ENCODE measurements at places on chromosomes 6 and 20. TPM values are rescaled to one million over a fixed set of nuclear protein-coding genes. Genes with fewer than 3 reads are reported as not detected.

GRCh38 chr20:46551522-46552381, 1.3 kb upstream of the OCSTAMP start:
- no peak for DNase-seq

- no peak for DNase-seq
These were observed 15.5 kb upstream of the CLDN20 start for GRCh38 chr6:155248008-155249001.

DNA sequence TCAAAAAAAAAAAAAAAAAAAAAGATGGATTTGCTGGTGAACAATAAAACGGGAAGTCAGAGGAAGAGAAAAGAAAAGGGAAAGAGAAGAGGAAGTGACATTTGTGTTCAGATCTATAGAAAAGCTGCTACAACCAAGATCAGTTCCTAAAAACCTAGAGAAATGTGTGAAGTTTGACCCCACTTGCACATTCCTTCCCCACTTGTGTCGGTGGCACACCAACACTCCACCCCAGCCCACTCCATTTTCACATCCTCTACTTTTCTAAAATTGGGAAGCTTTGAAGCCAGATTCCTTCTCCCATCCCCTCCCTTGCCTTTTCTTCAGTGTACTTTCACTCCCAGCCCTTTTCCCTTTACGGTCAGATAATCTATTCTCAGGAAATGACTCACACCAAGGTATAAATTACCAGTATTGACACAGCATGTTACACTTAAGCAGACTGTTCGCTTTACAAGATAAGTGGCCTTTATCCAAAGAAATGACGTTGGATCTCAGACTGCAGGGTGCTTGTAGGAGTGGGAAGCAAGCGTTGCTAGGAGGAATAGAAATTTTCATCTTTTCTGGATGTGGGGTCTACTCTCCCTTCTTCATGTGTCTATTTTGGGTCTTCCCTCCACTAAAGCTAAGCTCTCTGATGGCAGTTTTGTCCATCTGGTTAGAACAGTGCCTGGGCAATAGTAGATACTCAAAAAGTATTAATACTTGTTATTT, 92.5 kb upstream of the ADGRF1 start:
- DNase-seq = no peak

DNA sequence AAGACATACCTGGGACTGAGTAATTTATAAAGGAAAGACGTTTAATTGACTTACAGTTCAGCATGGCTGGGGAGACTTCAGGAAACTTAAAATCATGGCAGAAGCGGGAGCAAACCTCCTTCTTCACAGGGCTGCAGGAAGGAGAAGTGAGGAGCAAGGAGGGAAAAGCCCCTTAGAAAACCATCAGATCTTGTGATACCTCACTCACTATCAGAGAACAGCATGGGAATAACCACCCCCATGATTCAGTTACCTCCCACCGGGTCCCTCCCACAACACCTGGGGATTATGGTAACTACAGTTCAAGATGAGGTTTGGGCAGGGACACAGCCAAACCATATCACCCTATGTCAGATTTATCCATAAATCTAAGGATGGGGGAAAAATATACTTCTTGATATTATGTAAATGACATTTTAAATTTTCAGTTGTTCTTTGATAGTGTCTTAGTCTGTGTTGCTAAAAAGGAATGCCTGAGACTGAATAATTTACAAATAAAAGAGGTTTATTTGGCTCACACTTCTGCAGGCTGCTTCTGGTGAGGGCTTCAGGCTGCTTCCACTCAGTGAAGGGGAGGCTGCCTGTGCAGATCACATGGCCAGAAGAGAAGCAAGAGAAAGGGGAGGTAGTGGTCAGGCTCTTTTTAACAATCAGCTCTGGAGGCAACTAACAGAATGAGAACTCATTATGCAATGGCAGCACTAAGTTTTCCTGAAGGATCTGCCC, 1.2 kb upstream of the MCM9 start:
- DNase-seq = no peak

Gene ARMC2
- total RNA-seq = 12.5 TPM

GRCh38 chr6:169738976-169739529, 12.3 kb downstream of the DYNLT2 start:
- no peak for DNase-seq

Gene OR2B6
- not detected for total RNA-seq

Gene HCRTR2
- not detected for total RNA-seq

DNA sequence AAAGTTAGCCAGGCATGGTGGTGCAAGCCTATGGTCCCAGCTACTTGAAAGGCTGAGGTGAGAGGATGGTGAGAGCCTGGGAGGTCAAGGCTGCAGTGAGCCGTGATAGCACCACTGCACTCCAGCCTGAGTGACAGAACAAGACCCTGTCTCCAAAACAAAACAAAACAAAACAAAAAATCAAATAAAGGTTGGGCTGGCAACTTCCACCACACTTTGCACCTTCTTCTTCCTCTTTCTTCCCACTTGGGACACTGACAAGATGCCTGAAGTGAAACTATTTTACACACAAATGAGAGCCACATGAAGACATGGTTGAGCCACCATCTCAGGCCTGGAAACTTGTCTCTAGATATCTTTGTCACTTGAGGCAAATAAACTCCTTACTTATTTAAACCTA, 53.8 kb upstream of the CCDC28A start:
- no peak for DNase-seq

Gene WFDC12
- total RNA-seq = not detected

DNA sequence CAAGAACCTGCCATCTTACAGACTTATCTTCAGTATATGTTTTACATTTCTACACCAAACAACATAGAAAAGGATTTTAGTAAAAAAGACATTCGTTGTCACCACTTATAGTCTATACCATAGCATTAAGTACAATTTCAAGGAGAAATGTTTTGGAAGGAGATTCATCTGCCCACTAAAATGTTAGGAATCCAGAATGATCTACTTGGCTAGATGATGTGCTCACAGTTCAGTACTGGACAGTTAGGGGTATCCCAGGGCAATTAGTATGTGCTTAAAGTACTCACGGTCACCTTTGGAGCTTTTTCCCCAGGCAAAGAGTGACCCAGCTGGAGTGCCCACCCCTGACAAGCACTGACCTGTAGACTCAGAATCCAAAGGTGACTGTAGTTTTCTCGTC, 222.9 kb downstream of the SLC24A3 start:
- DNase-seq = no peak

- no peak for DNase-seq
These were observed 1.1 kb upstream of the STX7 start for GRCh38 chr6:132513831-132514545.
